ENCODE measurements at places on chromosomes 12 and 14.
A peak's percentile ranks its signal among the peaks of the same experiment; 100 is the strongest.

- DNase-seq: no peak
Measured at GRCh38 chr12:8906266-8907180, 7.8 kb upstream of the PHC1 start.

DNA sequence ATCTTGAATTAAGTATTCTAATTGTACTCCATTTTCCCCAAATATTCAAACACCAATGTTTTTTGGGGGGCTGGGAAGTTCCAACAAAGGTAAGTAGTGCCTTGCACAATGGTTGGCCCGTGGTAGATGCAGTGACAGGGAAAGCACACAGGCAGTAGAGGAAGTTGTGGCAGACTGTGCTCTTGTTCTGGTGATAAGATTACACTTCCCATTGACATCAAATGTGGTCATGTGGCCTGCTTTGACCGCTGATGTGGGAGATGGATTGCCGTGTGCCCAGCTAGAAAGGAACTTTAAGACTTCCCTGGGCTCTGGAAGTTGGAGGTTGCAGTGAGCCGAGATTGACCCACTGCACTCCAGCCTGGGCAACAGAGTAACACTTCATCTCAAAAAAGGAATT, 223.8 kb downstream of the VRK1 start:
- no peak for DNase-seq

DNA sequence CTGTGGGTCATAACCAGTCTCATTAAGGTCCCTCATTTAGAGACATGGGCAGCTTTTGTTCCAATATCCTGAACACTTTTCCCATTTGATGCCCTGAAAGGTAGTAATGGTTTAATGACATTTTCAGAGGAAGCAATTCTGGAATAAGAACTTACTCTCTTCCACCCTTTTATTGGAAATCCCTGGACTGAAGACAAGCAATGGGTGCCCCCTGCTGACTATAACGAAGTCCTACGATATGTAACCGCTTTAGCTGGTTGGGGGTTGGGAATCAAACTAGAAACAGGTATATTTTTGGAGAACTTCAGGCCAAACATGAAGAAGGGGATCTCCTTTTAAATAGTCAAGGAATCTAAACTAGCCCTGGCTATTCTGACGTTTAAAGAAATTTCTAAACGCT, 20.5 kb downstream of the SARNP start:
- peak; percentile 18 for DNase-seq

GRCh38 chr14:64549791-64550620, at the start of gene PPP1R36:
Gene PPP1R36 (plus strand): TSS chr14:64549961. CDS start chr14:64549998, 37 bp downstream.
- DNase-seq: peak; percentile 42

- DNase-seq: no peak
Measured at GRCh38 chr14:77682158-77682553, 25.7 kb downstream of the ALKBH1 start.

- no peak for DNase-seq
Measured at GRCh38 chr12:24482044-24482443, 466.9 kb downstream of the BCAT1 start.

DNA sequence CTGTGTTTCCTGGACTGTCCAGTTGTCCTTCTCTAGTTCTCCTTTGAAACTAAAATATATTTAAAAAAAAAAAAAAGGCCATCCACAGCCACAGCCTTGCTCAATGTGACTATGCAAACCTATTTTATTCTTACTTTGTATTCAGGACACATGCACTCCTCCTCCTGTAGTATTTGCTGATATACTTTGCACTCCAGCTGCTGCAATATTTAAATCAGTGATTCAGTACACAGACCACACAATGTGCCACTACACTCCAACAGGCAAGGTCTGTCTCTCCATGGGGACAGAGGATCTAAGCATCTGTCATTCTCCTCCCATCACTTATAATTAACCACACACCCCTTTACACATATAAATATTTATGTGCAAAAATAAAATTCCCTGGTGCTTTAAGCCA, 40.2 kb upstream of the CCDC196 start:
- DNase-seq: no peak

- DNase-seq: no peak
Measured at GRCh38 chr14:72154645-72155378, 222.6 kb downstream of the RGS6 start.

All from activated CD4-positive, alpha-beta T cell treated with anti-CD3 and anti-CD28 coated beads, Interleukin-2, Interleukin-6, amounts not matched to agents 100 ng/mL and 50 ng/mL, durations not matched to agents 16 hours and 8 hours (primary cell).